ENCODE measurements at places on chromosomes 2 and 18.

DNA sequence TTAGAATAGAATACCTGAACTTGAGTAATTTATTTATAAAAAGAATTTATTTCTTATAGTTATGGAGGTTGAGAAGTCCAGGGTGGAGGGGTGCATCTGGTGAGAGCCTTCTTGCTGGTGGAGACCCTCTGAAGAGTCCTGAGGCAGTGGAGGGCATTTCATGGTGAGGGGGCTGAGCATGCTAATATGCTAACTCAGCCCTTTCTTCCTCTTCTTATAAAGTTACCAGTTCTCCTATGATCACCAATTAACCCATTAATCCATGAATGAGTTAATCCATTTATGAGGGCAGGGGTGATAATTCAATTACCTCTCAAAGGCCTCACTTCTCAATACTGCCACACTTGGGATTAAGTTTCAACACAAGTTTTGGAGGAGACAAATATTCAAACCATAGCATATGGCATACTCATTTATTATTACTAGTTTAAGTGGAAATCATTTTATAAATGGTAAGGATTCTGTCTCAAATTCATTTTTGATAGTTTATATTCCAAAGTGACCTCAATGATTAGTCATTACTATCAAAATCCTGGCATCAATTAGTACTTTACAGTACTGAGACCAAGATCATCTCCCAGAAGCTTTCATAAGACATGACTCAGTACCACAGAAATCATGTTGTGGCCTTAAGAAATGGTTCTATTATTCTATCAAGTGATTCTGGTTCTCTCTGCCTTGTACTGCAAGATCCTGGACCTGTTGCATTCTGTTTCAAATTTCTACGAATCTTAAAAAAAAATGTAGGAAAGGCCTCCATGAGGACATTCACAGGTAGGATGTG is 5.5 kb downstream of the ZNF396 start:
- no peak for DNase-seq

DNA sequence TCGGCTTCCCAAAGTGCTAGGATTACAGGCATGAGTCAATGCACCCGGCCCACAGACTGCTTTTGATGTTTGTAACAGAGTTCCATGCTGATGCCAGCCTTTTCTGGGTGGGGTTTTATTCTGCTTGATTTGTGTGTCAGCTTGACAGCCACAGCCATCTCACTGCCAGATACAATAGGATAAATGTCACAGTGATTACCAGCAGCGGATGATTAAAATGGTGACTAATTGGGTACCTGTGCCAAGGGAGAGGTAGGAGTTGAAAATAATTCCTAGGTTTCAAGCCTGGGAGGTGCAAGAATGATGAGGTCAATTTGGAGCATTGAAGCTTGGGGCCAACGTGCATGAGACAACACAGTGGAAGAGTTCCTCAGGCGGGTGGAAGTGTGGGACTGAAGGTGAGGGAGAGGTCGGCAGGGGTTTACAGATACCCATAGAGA is 39.4 kb downstream of the SH2D6 start:
- DNase-seq, result no peak

GRCh38 chr18:784470-785172 is 27.4 kb downstream of the YES1 start:
- DNase-seq, result no peak

DNA sequence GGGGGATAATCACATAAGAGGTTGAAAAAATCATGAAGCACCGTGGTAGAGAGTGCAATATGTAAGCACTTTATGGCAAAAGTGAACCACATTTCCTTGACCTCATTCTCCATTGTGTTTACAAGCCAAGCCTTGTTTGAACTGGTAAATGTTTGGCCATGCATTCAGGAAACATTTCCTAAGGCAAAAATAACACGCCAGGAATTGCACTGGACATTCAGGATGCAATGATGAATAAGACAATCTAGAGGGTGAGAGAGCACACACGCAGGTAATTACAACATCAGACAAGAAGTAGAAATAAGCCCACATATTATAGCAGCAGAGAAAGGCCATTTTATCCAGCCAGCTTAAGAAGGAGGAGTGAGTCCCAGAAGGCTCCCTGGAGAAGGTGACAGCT is 218.0 kb upstream of the OSR1 start:
- no peak for DNase-seq

GRCh38 chr18:907115-907884 is 2.6 kb downstream of the ADCYAP1 start:
- no peak for DNase-seq

Measured in stimulated activated CD8-positive, alpha-beta memory T cell treated with anti-CD3 and anti-CD28 coated beads, Interleukin-4, amount 100 ng/mL, for 48 hours (primary cell).